ENCODE measurements at places on chromosomes 1 and 21. TPM values are rescaled to one million over a fixed set of nuclear protein-coding genes. Genes with fewer than 3 reads are reported as not detected.

DNA sequence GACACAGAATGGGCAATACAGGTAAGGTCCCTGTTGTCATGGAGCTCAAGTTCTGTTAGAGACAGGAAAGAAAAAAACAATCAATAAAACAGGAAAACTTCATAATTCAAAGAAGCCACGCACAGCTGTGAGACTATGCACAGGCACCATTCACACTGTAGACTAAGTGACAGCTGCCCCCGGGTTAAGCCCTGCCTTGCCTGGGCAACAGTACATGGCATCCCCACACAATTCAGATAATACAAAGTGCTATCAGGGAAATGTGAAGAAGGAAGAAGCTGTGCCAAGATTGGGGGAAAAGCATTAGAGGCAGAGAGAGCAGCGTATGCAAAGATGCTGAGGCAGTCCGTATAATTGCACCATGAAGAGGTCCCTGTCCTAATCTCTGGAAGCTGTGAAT is 9.0 kb upstream of the KCNE2 start:
- DNase-seq, result no peak

DNA sequence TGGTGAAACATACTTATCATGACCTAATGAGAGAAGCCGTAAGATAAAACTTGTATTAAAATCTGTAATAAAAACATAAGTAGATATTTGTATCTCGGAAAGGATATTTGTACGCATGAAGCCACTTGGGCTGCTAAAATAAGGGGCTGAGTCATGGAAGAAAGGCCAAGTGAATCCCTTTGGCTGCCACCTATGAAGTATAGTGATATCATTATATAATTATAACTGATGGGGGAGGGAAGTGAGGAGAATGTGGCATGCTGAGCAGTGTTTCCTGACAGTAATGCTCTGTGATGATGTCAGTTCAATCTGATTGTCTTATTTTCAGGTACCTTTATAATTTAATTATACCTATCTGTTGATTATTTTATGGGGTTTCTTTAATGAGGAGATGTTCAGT is 13.6 kb downstream of the RWDD3 start:
- DNase-seq, result no peak

GRCh38 chr1:225435957-225436392 is 8.1 kb upstream of the LBR start:
- DNase-seq, result no peak

DNA sequence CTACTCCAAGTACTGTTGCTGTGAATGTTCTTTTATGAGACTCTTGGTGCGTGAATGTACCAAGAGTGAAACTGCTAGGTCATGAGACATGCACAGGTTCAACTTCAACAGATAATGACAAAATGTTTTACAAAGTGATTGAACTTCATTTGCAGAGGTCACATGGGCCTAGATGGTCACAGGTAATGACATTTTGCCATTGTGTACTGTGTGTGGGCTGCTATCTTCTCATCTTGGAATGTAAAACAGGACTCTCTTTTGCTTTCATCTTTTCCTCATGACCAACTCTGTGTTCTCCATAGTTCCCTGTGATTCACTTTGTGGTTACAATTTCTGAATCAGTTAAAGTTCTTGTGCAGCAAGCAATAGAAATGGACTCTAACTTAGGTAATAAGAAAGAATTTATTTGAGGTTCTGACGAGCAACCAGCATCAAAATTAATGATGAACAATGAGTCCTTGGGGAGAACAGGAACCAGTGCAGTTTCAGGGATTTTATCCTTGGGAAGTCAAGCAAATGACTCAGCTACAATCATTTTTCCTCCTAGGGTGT is 16.2 kb upstream of the TSNAX start:
- peak; percentile 27 for DNase-seq

DNA sequence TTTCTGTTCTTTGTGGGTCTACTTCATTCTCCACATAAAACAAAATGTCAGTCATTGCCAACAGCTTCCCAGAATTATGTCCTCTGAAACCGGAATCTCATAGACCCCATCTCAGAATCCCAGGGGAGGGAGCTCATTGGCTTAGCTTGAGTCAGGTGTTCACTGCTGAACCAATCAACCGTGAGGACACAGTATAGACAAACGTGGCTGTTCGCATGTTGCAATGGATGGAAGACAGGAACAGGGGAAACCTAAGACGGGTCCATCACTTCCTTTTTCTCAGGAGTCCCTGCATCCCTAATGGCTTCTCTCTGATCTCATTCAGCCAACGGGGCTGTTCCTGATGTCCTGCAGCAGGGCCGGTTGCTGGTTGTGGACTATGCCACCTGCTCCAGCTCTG is 9.1 kb downstream of the CELA2A start:
- DNase-seq, result no peak

DNA sequence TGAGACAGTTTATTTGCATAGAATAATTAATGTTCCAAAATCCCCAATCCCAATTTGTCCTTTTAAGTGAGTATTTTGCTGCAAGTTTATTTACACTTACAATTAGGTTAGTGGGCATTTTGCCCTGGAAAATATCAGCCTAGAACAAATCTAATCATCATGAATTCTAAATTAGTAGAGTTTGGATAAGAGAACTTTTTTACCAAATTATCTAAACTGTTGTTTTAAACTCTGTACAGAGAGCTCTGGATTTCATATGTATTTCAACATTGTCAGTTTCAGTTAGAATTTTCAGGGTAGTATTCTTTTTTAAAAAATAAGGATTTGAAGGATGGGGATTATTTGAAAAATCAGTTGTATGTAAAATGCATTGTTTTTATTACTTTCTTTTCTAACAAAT is 27.8 kb upstream of the UBE2U start:
- DNase-seq, result no peak

GRCh38 chr1:60547821-60548220 is 474.3 kb upstream of the C1orf87 start:
- no peak for DNase-seq

DNA sequence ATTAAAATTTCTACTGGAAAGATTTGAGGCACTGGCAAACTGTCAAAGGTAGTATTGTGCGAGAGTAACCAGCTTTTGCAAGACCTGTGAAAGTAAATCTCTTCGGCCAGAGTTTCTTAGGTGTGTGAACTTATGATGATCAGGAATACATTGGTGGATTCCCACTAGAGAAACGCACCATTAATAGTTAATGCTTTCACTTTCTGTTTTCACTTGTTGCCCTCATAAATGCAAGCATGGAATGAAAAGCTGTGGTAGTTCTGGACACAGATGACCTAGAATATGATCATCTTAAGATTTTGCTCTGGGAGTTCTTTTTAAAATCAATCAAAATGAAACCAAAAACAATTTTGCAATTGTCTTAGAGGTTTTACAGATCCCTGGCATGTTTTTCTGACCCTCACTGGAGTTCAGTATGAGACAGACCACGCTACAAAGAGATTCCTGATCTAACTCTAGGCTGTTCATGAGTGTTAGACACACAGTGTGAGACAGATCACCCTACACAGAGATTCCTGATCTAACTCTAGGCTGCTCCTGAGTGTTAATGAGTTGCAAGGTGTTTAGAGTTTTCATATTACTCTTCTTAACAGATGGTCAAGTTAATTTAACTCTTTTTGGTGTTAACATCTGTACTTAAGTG is 98.8 kb downstream of the SDCCAG8 start:
- no peak for DNase-seq

DNA sequence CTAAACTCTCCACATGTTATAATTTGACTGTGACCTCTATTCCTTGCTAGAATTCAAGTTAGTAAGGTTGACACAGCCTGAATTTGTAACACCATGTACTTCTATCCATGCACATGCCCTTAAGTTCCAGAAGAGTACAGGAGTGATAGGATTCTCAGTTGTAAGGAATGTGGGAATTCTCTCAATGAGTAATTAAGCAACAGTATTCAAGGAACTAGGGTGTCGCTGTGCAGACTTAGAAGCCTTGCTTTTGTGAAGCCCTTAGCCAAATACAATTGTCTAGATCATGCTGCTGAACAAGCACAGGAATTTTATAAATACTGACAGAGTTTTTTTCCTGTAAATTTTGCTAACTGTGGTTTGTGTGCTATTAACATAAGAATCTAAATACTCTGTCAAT is 276.3 kb upstream of the PTBP2 start:
- DNase-seq, result no peak

DNA sequence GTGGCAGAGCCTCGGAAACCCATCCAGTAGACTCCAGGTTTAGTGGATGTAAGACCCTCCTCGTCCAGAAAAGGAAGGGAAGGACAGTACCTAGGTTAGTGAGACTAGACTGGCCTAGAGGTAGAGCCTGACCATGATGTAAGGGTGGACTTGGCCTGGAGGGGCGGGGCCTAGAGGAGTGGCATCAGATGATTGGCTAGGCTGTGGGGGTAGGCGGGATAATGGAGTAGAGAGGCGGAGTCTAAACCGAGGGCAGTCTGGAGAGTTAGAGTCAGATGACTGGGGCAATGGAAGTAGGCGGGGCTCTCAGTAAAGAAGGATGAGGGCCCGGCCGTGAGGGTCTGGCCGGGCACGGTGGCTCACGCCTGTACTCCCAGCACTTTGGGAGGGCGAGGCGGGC is 70.1 kb downstream of the EPHB2 start:
- DNase-seq, result peak; percentile 13

DNA sequence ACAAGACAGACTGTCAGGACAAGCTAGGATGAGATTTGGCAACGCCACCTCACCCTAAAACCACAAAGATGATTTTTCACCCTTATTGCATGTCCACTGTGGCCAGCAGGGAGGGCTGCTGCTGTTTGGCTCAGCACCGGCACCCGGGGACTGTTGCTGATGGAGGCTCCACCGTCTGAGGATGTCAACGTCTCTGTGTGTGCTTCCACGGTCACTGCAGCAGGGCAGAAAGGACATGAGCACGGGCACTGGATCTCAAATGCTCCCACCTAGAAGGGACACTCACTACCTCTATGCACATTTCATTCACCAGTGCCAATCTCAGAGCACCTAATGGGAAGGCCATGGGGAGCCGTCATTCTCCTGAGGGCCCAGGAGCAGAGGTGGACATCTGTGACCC is 599.6 kb downstream of the PTPRU start:
- DNase-seq, result no peak

DNA sequence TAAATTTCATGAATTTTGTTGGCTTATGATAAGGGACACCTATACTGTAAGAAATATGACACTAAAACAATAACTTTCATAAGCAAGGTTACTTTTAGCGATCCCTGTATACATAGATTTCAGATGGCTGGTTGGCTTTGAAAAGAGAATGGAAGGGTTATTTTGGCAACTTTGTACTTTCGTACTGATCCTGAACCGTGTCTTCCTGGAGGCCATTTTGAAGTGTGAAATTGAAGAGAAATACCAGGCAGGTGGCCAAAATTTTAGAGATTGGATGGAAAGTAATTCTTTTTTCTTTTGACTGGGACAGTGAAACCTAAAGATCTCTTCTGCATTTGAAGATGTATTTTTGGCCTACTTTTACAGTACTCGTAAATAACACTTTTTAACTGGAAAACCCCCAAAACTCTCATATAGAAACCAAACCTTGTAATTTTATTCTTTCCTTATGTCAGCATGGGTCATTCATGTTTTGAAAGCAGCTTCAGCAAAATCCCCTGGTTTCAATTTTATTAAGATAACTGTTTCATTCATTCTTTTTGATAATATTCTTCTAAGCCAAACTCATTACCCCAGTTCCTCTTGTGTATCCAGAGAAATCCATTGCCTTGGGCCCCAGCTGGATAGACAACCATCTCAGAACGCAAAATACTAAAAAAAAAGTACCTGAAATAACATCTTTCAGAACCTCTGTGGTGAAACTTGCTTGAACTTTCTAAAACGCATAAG is 38.4 kb upstream of the ZNF281 start:
- no peak for DNase-seq

- DNase-seq, result no peak
Observed at GRCh38 chr21:30209601-30210000, 6.3 kb downstream of the CLDN8 start.

DNA sequence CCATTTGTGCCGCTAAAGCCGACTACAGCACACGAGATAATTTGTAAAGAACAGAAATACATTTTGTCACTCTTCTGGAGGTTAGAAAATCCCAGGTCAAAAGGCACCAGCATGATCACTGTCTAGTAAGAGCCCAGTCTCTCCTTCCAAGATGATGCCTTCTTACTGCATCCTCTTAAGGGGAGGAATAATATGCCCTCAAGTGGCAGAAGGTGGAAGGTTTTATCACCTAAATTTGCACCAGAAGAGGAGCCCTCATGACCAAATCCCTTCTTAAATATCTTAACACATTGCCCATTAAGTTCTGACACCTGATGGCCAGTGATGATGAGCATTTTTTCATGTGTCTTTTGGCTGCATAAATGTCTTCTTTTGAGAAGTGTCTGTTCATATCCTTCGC is 326.7 kb upstream of the RGS18 start:
- DNase-seq, result no peak

DNA sequence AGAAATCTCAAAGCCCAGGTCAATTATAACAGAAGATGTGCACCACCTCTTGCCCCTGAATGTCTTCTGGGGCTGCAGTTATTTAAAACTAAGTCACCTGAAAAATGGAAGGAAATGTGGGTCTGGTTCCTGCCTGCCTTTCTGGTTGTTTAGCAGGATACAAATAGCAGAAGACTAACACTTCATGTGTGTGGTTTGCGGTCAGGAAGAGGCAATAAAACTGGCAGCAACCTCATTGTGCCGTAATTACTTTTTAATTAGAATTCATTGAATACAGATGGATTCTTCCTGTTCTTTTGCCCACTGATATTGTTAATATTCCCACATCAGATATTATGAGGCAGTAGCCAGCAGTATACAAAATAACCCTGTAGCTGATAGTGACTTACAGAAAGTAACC is 345.7 kb downstream of the ZNF326 start:
- DNase-seq, result no peak

DNA sequence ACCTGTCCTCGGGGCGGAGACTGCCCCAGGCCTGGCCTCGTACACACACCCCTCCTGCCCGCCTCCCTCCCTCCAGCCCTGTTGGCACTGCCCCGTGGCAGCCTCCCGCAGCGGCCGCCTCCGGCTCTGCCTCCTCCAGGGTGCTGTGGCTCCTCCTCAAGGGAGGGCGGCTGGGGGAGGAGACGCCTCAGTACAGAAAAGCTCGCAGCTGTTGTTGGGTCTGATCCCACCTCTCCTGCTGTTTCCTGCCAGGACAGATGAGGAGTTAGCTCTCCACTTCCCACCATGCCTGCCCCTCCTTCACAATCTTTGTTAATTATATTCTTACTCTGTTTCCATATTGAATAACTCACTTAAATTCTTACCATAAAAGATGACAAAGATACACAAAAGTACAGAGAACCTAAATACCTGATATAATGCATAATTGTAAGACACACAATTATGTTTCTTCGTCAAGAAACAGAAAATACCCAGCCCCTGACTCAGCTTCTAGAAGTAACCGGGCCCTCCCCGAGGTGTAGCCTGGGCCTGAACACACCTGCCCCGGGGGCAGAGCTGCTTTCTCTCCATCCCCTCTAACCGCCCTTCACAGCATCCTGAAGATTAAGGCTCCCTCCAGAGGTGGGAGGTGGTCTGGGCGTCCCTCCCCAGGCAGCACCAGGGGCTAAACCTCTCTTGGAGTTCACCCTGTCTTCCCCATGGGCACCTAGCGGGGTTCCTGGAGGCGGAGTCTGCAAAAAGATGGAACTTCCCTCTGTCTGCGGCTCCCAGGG is 30.6 kb upstream of the COL6A1 start:
- DNase-seq, result no peak

Gene ESPN
- total RNA-seq, result 8.5 TPM

Gene HRNR
- not detected for total RNA-seq

Gene CHTOP
- 87.0 TPM for total RNA-seq

Gene KRTAP19-1
- total RNA-seq, result not detected

Gene C8B
- total RNA-seq, result not detected
